ENCODE measurements at places on chromosomes 4 and X.

DNA sequence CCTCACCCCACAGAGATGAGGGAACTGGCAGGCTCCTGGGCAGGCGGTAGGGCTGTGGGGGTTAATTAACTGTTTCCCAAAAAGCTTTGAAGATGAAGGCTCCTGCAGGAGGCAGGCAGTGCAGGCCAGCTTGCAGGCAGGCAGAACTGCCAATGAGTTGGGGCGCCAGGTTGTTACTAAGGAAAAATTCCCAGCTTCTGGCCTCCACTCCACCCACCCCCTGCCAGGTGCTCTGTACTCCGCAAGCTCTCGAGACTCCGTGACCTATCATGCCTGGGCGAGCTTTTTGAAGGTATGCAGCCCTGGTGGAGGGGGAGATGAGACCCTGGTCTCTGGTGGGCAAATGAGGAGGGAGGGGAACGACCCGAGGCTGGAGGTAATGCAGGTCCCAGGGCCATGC, 41.8 kb downstream of the PJA1 start:
- DNase-seq, result no peak

DNA sequence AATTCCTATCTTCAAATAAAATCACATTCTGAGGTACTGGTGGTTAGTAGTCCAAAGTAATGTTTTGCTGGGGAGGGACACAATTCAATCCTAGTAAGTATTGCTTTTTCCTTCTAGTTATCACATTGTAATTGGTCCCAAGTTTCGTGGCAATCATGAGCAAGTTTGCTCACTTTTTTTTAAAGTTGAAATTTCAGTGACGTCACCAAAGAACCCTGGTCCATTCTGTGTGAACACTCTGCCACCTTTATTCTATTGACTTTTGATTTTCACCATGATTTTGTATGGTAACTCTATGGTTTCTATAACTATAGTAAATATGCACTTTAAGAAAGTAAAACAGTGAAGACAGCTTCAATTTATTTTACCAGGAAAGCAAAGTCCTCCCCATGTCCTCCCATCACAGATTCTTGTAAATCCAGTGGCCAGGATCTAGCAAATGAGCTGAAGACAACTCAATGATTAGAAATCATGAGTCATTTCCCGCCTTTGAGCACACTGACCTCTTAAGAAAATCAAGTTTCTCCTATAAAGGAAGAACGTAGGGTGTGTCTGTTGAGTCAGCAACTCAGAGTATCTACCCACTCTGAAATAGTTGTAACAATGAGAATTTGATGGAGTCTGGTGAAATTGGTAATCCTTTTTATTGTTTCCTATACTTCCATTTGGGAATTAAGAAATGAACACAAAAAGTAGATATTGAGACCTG, 1306.6 kb upstream of the PABPC4L start:
- no peak for DNase-seq

GRCh38 chr4:180028682-180029081, 2214.5 kb upstream of the TENM3 start:
- no peak for DNase-seq

DNA sequence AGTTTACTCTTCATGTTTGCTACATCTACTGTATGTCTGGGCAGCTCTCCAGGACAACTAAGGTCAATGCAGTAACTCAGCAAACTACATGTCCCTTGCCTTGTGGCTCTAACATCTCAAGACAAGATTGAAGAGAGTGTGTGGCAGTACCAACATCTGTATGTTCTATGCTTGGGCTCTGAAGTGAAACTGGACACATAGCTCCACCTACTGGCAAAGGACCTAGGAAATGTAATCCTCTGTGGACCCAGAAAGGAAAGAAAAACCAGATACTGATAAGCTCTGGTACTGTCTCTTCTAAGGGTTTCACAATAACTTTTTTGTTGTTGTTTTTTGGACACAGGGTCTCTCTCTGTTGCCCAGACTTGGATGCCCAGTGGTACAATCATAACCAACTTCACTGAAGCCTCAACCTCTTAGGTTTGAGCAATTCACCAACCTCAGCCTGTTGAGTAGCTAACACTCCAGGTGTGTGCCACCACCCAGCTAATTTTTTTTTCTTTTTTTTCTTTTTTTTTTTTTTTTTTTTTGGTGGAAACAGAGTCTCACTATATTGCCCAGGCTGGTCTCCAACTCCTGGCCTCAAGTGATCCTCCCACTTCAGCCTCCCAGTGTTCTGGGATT, 64.1 kb downstream of the QDPR start:
- no peak for DNase-seq

DNA sequence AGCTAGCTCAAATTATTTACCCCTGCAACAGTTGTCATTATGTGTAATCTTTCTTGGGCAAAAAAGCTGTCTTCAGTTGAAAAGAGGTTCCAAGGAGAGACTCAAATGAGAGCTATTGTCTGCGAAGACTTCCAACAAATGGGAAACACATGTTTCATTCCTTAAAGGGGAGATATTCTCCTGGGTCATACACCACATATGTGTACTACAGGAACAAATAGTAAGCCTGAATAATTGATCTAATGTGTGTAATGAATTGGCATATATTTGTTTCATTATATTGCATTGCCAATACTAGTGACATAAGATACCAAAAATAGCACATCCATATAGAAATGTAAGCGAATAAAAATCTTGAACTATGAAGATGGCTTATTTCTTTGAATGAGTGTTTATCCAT, 950.9 kb upstream of the NDST4 start:
- DNase-seq, result no peak

GRCh38 chrX:46216406-46216805, 328.8 kb downstream of the ZNF674 start:
- DNase-seq, result no peak

GRCh38 chrX:66328950-66329596, 165.0 kb downstream of the HEPH start:
- no peak for DNase-seq

- DNase-seq, result no peak
Measured at GRCh38 chr4:33104273-33104672, 2384.1 kb downstream of the PCDH7 start.

DNA sequence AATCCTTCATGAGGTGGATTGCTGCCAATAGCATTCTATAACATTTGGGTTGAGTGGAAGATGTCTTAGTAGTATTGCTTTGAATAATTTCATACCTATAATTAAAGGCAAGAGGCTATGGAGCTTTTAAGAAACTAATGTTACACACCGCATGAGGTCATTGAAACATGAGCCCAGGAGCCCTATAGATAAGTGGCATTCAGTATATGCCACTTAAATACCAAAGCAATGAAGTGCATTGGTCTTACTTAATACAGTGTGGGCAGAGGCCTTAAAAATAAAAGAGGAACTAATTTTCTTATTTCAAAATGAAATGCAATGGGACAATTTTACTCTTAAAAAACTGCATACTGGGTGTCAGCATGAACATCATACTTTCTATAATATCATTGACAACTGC, 47.5 kb downstream of the SPATA18 start:
- no peak for DNase-seq

DNA sequence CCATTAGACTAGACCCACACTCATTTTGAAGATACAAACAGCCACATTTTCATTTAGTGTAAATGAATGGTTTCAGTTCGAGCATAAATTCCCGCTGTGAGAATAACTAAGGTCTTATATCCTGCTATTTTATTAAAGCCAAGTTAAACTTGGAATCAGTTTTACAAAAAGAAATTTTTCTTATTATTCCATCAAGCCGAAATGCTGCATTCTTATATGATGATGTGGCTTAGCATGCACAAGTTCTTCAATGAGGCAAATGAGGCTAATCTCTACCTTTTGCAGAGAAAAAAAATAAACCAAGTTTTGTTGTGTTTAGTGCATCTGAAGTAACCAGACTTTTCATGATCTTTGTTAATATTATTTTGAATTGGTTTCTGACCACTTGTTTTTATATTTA, 953.9 kb upstream of the PCDH10 start:
- DNase-seq, result no peak

DNA sequence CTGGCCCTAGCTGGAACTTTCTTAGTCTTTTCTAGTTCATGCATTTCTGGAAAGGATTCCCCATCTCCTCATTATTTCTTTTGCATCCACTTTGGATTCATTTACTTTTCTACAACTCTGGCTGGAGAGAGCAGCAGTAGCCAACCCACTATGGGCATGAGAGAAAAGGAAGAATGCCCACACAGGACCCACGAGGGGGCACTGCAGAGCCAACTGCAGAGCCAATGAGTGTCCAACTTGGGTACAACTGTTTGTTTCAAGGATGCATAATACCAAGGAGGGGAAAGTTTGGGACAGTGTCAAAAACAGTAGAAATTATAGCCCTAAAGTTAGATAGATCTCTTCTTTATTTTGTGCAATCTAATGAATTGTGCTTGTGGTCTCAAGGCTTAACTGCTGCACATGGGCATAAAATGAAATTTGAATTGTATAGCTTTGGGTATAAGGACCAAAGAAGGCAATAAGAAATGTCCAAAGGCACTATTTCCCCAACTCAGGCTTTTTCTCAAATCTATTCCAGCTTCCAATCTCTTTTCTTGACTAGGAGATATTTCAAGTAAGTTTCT, 230.6 kb downstream of the NSUN7 start:
- DNase-seq, result no peak

- DNase-seq, result no peak
Measured at GRCh38 chrX:11465648-11466411, 172.6 kb downstream of the AMELX start.

DNA sequence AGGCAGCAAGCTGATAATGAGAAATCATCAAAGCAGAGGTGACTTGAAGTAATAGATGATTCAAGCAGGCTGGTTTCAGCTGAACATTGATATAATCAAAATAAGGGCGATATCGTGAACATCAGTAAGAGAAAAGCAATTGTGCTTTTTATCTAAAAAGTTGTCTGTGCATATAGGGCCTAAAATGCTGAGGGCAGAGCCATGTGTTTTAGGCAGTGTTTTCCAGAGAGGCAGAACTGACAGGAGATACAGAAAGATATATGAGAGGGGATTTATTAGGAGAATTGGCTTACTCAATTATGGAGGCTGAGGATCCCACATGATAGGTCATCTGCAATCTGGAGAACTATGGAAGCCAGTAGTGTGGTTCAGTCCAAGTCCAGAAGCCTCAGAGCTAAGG, 136.5 kb upstream of the NPY2R start:
- no peak for DNase-seq

DNA sequence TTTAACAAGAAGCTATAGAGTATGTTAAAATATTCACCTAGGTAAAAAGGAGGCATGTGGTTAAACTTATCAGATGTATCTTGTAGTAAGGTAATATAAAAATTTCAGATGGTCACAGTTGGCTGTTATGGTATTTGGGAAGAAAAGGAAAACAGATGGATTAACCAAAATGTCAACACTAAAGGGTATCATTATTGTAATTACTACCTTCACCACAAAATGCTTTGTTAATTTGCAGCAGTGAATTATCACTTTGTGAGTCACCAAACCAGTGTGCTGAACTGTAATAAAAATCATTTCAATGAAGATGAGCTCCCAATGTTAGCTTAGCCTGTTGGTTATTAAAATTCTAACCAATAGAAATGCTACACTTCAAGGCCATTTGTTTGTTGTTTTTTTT, 233.9 kb downstream of the RPA4 start:
- no peak for DNase-seq

Measured in stimulated activated CD8-positive, alpha-beta memory T cell treated with anti-CD3 and anti-CD28 coated beads, Interleukin-7, amount 100 ng/mL, for 48 hours (primary cell).